Activated T-helper 17 cell treated with anti-CD3 and anti-CD28 coated beads, Interleukin-2, amount 50 U/mL, for 72 hours (primary cell): ENCODE measurements at places on chromosomes 6 and 20.

GRCh38 chr20:3223651-3223993 lies 14.3 kb downstream of the ITPA start:
- ATAC-seq: no peak

DNA sequence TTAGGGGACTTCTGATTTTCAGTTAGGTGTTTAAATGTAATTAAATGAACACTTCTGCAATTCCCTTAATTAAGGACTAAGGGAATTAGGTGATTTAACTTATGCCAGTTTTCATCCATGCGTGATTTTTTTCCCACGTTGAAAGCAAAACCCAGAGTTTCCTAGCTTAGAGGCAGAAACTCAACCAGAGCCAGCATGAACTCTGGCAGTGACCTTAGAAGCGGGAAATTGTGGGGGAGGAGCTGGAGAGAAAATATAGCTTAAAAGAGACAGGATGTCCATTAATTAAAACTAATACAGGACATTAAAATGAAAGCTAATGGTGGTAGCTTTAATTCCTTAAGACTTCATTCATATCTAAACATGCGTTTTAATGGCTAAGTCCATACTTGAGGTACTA lies 41.6 kb downstream of the IYD start:
- no peak for ATAC-seq

- ATAC-seq: peak; percentile 95
Measured at GRCh38 chr6:108294727-108295625, at the start of gene AFG1L. Gene AFG1L (plus strand): TSS chr6:108295054. CDS start chr6:108295080, 26 bp downstream.

DNA sequence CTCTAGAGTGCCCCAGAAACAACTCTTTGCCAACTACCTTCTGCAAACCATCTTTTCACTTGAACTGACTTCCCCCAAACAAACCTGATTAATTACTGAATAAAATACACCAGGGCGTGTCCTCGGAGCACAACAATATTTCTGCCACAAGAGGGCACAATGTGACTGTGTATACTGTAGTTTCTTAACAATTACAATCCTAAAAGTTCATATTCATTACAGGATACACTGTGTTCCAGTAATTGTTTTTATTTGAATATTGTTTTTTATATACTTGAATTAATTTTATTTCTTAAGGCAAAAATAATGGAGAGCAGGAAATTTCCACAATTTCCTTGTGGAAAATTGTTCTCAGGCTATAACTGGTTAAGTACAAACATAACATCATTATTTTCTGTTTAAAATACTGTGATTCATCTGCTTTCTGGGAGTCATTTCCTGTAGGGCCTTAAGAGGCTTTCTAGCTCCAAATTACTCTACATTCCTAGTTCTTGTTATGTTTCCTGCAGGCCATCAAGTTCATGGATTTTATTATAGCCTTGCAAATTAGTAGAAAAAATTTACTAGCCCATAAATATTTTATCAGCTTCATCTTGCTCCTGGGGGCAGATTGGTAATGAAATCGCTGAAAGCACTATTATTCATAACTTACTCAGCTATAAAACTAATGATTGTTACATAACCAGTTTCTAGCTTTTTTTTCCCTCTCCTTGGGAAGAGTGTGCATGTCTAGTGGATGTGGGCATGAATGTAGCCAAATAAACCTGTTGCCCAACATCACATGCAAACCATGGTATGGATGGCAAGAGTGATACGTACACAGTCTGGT lies 51.9 kb upstream of the SLC22A16 start:
- ATAC-seq: peak; percentile 68

- no peak for ATAC-seq
Measured at GRCh38 chr20:20851385-20851784, 138.9 kb upstream of the RALGAPA2 start.

- peak; percentile 70 for ATAC-seq
Measured at GRCh38 chr6:46220352-46221221, 49.8 kb upstream of the ENPP5 start.

DNA sequence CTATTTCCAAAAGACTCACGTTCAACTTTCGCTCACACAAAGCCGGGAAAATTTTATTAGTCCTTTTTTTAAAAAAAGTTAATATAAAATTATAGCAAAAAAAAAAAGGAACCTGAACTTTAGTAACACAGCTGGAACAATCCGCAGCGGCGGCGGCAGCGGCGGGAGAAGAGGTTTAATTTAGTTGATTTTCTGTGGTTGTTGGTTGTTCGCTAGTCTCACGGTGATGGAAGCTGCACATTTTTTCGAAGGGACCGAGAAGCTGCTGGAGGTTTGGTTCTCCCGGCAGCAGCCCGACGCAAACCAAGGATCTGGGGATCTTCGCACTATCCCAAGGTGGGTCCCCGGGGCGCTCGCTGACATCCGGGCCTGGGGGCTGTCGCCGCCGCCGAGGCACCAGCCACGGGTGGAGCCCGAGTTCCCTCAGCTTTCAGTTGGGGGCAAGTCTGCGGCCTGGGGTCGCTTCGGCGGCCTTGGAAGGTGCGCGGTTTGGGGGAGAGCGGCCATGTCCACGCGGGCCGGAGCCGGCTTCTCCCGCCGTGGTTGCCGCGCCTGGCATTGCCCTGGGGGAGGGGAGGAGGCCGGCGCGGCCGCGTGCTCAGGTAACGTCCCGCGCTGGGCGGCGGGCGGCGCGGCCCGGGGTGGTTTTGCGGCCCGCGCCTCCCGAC lies 429 bp downstream of the AMD1 start:
- ATAC-seq: peak; percentile 18

DNA sequence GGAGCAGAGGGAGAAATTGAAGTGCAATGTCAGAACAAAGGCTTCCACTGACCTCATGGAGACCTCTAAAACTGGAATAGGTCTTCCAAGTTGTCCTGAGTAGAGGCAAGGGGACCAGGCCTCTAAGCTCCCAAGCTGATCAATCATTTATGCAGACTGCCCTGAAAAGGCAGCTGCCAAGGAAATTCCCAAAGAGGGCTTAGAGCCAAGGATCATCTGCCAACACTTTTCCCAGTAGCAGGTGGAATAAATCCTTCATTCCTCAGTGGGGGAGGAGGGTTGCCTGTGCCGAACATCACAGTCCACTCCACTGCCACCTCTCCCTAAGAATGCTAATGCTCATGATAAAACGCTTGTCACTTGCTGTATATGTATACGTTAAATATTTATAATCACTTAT lies 29.3 kb upstream of the RALY start:
- ATAC-seq: no peak

DNA sequence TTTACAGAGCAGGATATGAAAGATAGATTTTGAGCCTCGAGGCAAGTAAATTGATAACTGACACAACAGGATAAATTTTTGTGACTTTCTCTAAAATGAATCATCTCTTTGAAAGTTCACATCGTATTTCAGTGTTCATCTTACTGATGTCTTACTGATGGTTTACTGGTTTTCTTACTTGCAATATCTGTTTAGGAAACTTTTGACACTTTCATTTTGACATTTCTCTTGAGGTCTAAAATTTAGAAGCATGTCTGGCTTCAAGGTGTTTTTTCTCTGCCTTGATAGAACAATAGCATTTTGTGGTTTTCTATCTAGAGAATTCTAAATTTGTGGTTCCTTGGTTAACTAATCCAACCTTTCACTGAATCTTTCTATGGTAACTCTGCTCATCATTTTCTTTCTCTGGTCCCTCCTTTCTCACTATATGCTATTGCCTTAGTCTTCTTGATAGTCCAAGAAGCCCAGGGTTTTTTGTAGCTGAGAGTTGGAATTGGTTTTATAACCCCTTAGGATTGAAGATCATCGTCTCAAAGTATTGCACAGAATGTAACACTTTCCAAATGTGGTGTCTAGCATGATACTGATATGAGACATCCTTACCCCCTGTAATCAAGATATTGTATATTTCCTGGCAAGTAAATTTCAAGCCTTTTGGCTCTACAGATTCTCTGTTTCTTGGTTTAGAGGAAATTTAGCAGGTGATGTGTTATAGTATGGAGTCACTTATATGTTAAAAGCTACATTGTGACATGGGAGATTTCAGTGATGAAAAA lies 98.7 kb downstream of the RNF144B start:
- ATAC-seq: peak; percentile 55

DNA sequence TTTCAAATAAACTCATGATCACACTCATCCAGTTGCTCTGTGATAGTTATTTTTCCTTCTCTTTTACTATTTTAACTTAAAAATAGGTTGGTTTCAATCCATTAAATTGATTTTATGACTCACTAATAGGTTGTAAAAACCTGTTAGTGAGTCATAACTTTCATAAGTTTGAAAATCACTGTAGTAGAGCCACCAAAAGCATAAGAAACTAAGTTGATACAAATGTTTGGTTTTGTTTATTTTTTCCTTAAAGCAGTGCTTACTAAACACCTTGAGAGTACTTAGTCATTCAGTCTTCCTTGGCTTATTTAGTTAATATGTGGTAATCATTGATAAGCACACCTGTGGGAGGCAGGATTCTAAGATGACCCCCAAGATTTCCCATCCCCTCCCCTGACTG lies 312.1 kb upstream of the MAN1A1 start:
- ATAC-seq: no peak

- ATAC-seq: no peak
Measured at GRCh38 chr6:164690241-164690640, 619.2 kb downstream of the C6orf118 start.

- ATAC-seq: no peak
Measured at GRCh38 chr6:12751694-12752325, 35.2 kb downstream of the PHACTR1 start.

GRCh38 chr6:50834929-50835410 lies 16.3 kb downstream of the TFAP2B start:
- ATAC-seq: no peak

GRCh38 chr20:33728463-33728862 lies 3.3 kb upstream of the ZNF341 start:
- ATAC-seq: no peak

DNA sequence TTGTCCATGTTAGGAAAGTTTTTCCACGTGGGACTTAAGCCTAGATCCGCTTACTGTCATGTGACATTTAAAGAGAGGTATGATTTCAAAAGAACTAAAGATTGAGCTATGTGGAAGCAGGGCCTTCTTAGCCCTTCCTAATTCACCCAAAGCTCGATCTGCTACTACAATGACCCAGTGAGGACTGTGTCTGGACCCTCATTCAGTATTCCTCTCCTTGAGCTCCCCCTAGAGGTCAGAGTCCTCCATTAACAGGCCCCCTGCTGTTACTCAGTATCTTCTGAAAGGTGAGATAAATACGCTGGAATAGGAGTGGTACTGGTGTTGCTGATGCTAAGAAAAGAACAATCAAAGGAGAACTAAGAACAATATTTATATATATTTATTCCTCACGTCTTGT lies 414.0 kb downstream of the GJA1 start:
- no peak for ATAC-seq

- no peak for ATAC-seq
Measured at GRCh38 chr6:17831135-17831534, 124.4 kb upstream of the NUP153 start.

GRCh38 chr6:7432391-7433120 lies 42.9 kb downstream of the RIOK1 start:
- ATAC-seq: no peak

GRCh38 chr20:17870086-17870740 lies 98.4 kb downstream of the SNX5 start:
- no peak for ATAC-seq

DNA sequence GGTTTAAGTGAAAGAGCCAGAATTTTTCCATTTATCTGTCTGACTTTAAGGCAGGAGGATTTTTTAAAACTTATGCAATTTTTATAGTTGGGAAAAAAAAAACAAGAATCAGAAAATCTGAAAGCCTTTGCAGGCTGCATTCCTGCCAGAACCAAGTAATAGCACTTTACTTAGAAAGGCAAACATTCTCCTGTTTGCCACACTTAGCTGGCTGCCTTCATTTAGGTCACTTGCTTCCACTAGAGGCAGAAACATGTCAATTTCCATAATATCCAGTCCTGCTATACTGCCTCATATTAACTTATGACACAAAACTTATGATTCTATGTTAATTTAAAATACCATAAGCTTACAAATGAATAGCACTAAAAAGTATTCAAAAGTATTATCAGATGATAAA lies 425.8 kb downstream of the FRK start:
- no peak for ATAC-seq

- no peak for ATAC-seq
Measured at GRCh38 chr20:56730996-56731395, 101.9 kb downstream of the TFAP2C start.

- ATAC-seq: no peak
Measured at GRCh38 chr6:168499045-168499650, 58.2 kb downstream of the SMOC2 start.

DNA sequence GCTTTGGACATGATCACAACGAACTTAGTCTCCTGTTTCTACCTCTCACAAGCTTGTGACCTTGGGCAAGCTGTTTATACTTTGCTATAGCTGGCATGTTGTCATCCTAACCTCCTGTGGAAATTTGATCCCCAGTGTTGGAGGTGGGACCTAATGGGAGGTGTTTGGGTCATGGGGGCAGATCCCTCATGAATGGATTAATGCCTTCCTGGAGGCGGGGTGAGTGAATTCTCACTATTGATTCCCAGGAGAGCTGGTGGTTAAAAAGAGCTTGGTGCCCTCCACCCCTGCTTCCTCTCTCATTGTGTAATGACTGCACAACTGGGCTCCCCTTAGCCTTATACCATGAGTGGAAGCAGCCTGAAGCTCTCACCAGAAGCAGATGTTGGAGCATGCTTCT lies 228.9 kb downstream of the HIVEP2 start:
- no peak for ATAC-seq
